ENCODE measurements at places on chromosomes 5 and 9. TPM values are rescaled to one million over a fixed set of nuclear protein-coding genes. Genes with fewer than 3 reads are reported as not detected.

DNA sequence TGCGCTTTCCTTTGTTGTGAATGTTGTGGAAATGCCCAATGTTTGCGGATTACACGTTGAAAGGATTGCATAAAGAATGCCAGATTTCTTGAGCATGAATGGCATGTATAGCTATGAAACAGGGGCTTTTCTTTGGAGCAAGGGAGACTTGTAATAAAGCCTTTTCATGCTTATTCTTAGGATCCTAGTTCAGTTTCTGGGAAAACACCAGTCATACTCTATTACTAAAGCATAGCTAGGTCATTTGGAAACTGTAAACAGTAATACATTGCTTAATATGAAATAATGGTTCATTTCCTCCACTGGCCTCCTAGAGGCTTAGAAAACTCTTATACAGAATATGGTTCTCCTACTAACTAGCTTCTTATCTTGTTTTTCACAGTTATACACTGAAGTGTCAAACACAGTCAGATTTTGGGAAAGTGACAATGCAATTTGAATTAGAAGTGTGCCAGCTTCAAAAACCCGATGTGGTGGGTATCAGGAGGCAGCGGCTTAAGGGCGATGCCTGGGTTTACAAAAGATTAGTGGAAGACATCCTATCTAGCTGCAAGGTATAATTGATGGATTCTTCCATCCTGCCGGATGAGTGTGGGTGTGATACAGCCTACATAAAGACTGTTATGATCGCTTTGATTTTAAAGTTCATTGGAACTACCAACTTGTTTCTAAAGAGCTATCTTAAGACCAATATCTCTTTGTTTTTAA is 104.2 kb downstream of the MELK start:
- no peak for DNase-seq

The FGF18 gene
- 4.2 TPM for total RNA-seq

DNA sequence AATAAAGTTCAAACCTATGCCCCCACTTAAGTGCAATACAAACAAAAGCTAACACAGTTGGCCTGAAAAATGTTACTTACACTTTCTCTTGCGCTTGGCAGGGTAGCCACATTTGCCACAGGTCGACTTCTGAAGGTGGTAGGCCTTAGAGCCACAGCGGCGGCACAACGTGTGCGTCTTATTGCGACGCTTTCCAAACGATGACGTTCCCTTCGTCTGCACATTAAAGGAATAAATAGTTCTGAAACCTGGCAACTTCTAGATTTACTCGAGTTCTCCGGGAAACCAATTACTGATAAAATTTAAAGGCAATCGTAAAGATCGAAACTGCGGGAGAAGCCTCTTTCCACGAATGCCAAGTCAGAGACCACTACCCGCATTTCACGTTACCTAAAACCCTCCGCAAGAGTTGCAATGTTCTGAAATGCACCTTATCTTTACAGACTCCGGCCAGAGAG is 602 bp downstream of the RPL37 start:
- DNase-seq, result no peak

- no peak for DNase-seq
Observed at GRCh38 chr5:50965654-50966375, 299.4 kb downstream of the PARP8 start.

- no peak for DNase-seq
Observed at GRCh38 chr9:23556459-23556858, 269.6 kb downstream of the ELAVL2 start.

DNA sequence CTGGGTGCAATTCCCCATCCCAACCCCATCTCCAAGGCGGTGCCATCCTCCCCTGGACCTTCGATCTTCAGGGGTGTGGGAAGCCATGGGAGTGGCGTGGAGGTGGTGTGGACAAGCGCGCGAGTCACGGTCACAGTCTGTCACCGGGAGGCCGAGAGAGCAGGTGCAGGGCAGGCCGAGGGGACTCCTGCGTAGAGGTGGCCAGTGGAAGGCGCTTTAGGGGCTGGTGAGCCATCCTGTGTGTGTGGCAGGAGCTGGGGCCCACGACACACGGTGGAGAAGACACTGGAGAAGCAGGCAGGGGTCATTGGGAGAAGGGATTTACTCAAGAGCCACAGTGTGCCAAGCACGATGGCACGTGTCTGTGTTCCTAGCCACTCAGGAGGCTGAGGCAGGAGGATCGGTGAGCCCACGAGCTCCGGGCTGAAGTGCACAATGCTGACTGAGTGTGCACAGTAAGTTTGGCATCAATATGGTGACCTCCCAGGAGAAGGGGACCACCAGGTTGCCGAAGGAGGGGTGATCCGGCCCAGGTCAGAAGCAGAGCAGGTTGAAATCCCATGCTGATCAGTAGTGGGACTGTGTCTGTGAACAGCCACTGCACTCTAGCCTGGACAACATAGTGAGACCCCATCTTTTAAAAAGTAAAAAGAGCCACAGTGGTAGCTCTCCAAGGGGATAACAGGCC is 145.1 kb upstream of the PHYKPL start:
- DNase-seq, result no peak

- no peak for DNase-seq
Observed at GRCh38 chr9:129182625-129183494, 4.8 kb upstream of the IER5L start.

The ROR2 gene
- 5.5 TPM for total RNA-seq

GRCh38 chr5:82986404-82986803 is 90.8 kb downstream of the TMEM167A start:
- no peak for DNase-seq

GRCh38 chr5:25458628-25459027 is 813.9 kb upstream of the CDH10 start:
- no peak for DNase-seq

The UBE2QL1 gene
- total RNA-seq, result not detected

The SVEP1 gene
- 88.1 TPM for total RNA-seq

The NPR3 gene
- 87.2 TPM for total RNA-seq

DNA sequence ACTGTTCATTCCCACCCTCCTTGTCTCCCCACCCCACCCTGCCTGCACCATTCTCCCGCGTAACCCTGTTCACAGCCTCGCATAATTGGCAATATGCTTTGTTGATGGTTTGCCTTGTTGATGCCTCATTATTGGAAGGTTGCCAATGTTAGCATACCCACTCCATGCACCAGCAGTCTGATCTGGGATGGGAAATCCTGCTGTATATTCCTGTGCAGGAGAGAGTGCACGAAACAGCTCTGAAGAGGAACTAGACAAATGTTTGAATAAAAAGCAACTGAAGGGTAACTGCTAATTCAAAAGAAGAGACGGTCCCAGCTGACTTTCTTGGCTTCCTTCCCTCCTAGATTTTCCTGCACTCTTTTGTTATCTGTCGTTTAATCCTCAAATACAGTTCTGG is 271.7 kb upstream of the TLE4 start:
- no peak for DNase-seq

The LRRC19 gene
- total RNA-seq, result 0.64 TPM

The IFNE gene
- total RNA-seq, result not detected

The PLAC8L1 gene
- not detected for total RNA-seq

The GIN1 gene
- total RNA-seq, result 6.7 TPM

GRCh38 chr9:126389992-126390391 is 63.4 kb downstream of the MVB12B start:
- no peak for DNase-seq

The SH3TC2 gene
- 1.4 TPM for total RNA-seq

DNA sequence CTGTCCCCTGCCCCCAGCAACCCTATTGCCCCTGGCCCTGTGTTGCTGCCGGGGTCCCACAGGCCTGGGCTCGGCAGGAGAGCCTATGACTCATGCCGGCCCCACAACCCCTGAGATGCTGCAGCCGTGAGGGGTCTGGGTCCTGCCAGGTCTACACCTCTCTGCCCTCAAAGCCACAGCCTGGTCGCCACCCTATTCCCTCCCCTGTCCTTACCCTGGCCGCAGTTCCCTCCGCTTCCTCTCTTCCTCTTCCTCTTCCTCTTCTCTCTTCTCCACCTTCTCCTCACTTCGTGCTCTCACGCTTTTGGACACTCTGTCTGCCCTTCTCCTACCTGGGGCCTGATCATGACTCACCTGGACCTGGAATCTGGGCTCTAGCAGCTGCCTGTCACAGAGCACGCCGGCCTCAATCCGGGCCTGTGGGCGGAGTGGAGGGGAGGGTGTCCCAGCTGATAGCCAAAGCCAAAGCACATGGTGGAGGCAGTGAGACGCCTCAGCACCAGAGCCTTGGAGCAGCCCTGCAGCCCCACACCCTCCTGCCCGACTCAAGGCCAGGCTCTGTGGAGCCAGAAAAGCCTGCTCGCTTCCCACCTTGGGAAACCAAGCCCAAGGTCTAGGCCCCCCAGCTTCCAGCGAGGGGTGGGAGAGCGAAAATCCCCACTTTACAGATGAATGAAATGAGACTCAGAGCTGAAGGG is 26.8 kb upstream of the CSF1R start:
- peak; percentile 62 for DNase-seq

DNA sequence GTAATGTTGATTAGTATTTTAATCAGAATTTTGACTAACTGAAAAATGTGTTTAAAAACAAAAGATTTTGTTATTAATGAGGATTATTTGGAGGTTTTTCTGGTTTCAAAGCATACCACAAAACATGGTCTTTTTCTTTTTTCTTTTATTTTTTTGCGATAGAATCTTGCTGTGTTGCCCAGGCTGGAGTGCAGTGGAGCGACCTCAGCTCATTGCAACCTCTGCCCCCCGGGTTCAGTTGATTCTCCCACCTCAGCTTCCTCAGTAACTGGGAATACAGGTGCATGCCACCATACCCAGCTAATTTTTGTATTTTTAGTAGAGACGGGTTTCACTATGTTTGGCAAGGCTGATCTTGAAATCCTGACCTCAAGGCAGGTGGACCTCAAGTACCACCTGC is 24.1 kb downstream of the SREK1 start:
- DNase-seq, result no peak

DNA sequence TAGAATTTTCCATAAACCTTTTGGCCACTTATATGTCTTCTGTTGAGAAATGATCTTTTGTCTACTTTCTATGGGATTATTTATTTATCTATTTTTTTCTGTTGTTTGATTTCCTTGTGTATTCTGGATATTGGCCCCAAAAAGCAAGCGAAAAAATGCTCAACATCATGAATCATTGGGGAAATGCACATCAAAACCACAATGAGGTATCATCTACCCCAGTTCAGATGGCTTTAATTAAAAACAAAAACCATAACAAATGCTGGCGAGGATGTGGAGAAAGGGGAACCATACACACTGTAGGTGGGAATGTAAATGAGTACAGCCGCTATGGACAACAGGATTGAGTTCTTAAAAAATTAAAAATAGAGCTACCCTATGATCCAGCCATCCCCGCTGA is 125.0 kb upstream of the LPCAT1 start:
- no peak for DNase-seq

- no peak for DNase-seq
Observed at GRCh38 chr5:140324617-140325241, 21.7 kb downstream of the HBEGF start.

DNA sequence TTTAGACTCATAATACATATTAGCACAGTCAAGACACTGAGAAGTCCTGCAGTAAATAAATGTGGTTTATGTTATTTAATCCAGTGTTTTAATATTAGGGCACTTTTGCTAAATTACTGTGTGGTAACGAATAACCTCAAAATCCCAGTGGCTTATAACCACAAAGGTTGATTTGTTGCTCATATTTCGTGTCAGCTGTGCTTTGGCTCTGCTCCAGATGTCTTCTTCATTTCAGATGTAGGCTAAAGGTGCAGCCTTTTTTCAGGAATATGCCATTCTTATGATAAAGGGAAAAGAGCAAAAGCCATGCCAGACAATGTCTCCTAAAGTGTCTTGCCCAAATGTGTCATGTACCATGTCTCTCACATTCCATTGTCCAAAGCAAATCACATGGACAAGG is 144.8 kb downstream of the BRINP1 start:
- no peak for DNase-seq

- DNase-seq, result no peak
Observed at GRCh38 chr9:34072410-34072809, 23.7 kb upstream of the UBAP2 start.

- DNase-seq, result no peak
Observed at GRCh38 chr9:132023419-132024180, 56.1 kb downstream of the MED27 start.

- no peak for DNase-seq
Observed at GRCh38 chr5:14986413-14986812, 114.8 kb upstream of the ANKH start.

The FOXD4 gene
- total RNA-seq, result 0.75 TPM

DNA sequence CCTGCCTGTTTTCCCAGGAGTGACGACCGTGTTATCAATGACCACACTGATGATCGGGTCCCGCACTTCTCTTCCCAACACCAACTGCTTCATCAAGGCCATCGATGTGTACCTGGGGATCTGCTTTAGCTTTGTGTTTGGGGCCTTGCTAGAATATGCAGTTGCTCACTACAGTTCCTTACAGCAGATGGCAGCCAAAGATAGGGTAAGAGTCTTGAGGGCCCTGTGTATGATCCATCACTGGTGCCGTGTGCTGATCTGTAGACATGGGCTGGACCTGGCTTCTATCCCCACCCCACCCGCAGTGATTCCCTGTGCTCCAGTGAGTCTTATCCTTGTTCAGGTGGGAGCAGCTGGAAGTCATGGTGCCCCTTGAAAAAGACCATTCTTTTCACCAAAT is 26.0 kb downstream of the GABRP start:
- DNase-seq, result no peak

DNA sequence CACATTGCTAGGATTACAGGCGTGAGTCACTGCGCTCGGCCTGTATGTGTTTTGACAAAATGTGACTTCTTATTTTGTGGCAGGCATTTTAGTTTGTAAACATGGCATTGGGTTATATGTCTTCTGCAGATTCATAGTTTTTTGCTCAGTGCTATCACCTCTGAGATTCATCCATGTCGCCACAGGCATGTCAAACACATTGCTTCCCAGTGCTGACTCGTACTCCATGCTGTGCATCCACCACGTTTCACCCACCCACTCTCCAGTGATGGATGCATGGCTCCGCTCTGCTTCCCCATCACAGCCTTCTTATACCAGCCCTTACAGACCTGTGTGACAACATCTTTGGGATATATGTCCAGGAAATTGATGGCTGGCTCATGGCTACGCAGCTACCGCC is 158.8 kb downstream of the GAS1 start:
- DNase-seq, result no peak

GRCh38 chr5:10330511-10331230 is 22.8 kb upstream of the MARCHF6 start:
- DNase-seq, result no peak

GRCh38 chr5:141992349-141992963 is 20.4 kb downstream of the GNPDA1 start:
- no peak for DNase-seq
